ENCODE measurements at places on chromosomes 16 and 17. TPM values are rescaled to one million over a fixed set of nuclear protein-coding genes. Genes with fewer than 3 reads are reported as not detected.
A peak's percentile ranks its signal among the peaks of the same experiment; 100 is the strongest.

GRCh38 chr17:43578404-43578698 is 32.2 kb upstream of the ETV4 start:
- no peak for DNase-seq

GRCh38 chr17:64742326-64742725 is 80.2 kb upstream of the SMURF2 start:
- DNase-seq, result peak; percentile 29

DNA sequence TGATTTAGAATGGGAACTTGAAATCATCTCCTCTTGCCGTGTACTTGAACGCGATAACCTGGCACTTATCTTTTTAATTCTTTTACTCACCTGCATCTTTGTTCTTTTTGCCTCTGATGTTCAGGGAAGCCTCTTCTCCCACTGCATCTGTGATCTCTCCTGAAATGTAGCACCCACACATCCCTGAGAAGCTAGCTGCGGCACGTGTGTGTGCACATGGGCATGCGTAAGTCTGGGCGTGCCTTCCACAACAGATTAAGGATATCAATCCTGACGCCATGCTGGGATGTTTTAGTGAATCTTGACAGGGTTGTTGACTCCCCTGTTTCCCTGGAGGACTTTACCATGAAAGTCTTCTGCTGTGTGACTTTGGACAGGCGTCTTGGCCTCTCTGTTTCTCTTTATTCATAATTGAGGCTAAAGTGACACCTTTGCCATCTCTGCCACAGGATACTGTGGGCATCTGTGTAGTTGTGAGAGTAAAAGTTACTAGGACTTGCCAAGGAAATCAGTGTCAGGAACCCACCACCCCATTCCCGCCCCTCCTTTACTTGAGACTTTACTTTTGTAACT is 20.5 kb downstream of the IL4R start:
- DNase-seq, result no peak

GRCh38 chr17:75261336-75262111 is at the start of the genes GGA3 and MRPS7:
Gene GGA3 (minus strand): TSS chr17:75261606. CDS start chr17:75261587, 19 bp downstream.
Gene MRPS7 (plus strand): TSS chr17:75261879. CDS start chr17:75261901, 22 bp downstream.
- DNase-seq, result peak; percentile 95

DNA sequence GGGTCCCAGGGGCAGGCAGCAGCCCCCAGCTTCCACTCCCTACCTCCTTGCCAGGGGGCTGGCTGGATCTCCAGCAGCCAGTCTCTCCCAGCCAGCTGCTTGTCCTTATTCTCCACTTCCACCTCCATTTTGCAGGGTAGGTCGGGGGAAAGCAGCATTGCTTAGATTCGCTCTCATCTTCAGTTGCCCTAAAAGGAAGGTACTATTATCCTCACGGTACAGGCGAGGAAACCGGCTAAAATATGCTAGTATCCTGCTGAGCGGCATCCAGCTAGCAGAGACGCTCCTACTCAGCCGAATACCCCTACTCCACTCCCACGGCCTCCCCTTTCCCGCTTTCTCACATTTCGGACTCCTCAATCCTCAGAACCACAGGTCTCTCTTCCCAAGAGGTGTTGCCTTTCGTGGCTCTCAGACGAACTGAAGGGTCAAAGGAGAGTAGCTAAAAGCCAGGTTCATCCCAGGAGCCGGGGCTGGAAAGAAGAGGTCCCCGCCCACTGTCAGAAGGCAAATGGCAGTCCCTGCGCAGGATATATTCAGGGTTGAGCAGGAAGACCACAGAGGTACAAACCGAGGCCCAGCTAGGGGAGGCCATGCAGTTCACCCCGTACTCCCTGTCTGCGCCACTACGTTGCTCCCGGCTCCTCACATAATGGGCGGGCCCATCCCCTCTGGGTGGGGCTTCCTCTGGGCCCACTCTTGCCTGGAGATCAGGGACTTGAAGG is 1.7 kb upstream of the RAB11FIP4 start:
- no peak for DNase-seq

DNA sequence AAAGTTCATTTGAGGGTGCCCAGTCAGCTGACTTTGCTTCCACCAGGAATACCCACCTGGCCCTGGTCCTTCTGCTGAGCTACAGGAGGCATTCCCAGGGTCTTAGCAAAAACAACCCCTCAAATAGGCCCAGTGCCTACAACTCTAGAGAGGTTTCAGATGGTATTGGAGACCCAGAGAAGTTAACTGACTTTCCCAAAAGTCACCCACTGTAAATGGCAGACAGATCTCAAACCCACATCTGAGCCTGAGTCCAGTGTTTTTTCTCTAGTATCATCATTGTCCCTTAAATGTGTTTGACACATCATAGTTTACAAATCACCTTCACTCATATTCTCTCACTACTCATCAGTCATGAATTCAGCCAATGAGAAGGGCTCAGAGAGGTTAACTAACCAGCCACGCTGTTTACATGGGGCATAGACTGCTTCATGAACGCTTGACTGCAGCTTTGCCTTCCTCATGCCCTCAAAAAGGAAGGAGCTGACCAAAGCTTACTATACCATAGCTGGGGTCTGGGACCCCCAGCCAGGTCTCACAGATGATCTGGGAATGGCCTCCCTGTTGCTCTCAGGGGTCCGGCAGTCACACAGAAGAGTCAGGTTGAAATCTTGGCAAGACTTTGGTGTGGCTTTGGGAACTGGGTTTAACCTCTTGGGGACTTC is 3.7 kb downstream of the PHOSPHO1 start:
- DNase-seq, result no peak

The NPIPB2 gene
- polyA plus RNA-seq, result 3.2 TPM

The C16orf54 gene
- 0.10 TPM for polyA plus RNA-seq

The PPP1R27 gene
- 33.5 TPM for polyA plus RNA-seq

DNA sequence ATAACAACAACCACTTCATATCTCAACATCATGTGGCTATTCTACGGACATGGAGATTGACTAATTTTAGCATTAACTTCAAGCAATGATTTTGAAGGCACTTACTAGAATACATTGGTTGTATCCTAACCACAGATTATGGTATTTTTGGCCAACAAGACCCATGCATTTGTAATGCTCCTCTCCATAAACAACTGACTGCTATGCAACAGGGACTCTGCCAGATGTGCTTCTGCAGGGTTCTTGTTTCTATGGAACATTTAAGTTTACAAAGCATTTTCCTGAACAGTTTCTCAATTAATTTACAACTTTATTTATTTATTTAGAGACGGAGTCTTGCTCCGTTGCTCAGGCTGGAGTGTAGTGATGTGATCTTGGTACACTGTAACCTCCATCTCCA is 178.0 kb downstream of the PARN start:
- DNase-seq, result no peak

- no peak for DNase-seq
Measured at GRCh38 chr17:17911001-17911613, 61.1 kb downstream of the TOM1L2 start.

DNA sequence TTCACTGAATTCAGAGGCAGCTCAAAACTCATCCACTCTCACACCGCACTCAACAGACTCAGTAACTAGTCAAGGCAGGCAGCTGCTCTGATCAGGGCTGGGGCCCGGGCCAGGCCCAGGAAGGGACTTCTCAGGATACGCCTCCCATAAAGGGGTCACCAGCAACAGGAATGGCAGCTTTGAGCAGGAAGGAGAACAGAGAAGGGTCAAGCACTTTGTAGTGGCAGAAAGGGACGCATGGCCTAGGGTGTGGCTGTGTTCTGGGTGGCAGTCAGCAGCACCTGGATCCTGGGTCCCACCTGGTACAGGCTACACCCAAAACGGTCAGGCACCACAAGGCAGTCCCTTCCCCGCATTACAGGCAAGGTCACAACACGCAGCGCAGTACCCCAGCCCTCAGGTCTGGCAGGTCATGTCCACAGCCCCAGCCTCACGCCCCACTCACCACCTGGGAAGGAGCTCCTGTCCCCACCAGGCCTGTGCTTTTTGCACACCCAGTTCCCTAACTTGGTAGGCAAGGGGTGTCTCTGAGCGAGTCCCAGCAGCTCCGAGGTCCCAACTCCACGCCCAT is 99.7 kb downstream of the ZNF778 start:
- no peak for DNase-seq

GRCh38 chr16:15951852-15952251 is 2.4 kb downstream of the ABCC1 start:
- DNase-seq, result no peak

The GPR179 gene
- 1.5 TPM for polyA plus RNA-seq

DNA sequence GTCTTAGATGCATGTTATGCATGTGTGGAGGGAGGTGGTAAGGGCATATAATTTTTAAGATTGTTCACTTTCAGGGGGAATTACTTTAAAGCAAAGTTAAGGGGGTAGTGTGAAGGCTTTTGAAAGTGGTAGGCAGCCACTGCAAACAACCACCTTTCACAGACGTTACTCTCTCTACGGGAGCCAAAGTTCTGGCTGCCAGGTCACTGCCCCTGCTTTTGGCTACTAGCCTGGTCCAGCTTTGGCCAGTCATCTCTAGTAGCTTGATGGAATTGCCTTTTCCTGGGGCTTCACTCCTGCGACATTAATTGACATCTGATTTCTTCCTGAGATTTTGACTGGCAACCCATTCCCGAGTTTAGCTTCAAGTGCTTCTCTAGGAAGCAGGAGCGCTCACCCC is 397.5 kb downstream of the CDH11 start:
- no peak for DNase-seq

DNA sequence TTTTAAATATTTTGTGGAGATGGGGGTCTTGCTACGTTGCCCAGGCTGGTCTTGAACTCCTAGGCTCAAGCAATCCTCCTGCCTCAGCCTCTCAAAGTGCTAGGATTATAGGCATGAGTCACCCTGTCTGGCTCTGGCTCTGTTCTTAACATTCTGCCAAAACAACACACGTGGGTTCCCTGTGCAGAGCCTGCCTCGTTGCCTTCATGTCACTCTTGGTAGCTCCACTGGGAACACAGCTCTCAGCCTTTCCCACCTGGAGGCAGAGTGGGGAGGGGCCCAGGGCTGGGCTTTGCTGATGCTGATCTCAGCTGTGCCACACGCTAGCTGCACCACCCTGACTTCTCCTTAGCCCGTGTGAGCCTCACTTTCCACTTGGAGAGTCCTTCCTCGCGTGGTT is 19.3 kb downstream of the CRISPLD2 start:
- DNase-seq, result no peak

DNA sequence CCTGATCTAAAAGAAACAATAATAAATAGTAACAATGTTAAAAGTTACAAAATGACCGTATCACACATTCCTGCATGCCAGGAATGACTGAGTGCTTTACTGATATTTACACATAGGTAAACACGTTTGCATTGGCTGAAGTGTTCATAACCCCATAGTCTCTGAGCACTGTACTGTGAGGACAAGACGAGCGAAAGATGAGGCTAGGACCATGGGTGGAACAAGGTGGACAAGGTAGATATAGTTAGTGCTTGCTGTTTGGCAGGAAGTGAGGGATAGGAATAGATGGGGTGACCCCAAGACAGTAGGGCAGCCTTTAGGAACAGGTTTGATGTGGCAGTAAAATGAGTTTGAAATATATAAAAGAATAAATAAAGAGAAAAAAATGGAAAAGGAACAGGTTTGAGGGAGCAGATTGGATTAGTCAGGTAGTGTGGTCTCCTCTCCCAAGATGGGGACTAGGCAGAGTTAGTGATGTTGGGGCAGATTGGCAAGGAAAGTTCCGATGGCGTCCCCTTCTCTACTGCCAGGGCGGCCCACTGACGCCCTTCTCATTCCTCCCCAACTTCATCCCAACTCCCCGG is 452 bp upstream of the E2F4 start:
- DNase-seq, result no peak

The MMP28 gene
- polyA plus RNA-seq, result 5.0 TPM

- no peak for DNase-seq
Measured at GRCh38 chr17:70863436-70864248, 694.3 kb downstream of the KCNJ2 start.

DNA sequence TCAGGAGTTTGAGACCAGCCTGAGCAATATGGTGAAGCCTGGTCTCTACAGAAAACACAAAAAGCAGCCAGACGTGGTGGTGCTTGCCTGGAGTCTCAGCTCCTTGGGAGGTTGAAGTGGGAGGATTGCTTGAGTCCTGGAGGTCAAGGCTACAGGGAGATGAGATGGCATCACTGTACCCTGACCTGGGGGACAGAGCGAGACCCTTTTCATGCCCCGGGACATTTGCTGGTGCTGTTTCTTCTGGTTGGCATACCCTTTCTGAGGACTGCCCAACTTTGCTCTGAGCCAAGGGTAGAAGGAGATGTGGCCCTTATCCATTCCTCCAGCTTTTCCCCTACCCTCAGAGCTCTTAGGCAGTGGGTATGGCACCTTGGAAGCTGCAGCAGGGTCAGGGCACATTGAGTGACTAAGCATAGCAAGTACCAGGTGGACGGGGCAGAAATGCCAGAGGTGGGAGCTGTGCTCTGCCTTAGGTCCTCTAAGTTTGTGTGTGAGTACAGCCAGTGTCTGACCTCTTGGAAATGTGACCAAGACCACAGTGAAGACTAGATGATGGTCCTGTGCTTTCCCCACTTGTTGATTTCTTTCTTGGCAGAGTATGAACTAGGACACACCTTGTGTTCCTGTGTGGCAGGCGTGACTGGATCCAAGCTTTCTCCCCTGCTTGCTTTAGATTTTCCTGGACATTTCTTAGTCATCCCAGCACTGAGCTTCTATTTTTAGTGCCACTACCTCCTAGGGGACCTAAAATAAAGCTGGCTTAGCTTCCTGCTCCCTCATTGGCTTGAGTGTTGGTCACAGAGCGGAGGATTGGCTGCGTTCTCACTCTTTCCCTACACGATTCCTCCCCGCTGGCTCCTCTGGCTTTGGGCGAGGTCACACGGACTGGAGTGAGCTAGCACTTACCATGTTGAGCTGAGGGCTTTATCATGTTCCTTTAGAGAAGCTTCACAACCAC is 9.9 kb upstream of the EDC4 start:
- peak; percentile 81 for DNase-seq

DNA sequence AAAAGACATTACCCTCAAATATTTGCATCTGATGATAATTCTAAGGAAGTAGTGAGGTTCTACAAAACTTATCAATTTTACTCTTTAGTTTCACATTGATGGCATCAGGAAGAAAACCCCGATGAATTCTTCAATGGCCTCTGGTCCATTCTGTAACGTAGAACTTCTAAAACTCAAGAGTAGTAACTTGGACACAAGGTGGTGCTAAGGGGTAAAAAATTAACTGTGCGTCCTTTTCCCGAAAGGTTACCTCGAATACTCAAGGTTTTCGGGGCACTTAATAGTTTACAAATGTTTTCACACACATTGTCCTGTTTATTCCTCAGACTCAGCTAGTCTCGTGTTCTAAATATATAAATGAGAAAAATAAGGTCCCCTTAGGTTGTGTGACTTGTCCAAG is 517.3 kb upstream of the ZFHX3 start:
- DNase-seq, result peak; percentile 37

The KRTAP2-1 gene
- polyA plus RNA-seq, result not detected

DNA sequence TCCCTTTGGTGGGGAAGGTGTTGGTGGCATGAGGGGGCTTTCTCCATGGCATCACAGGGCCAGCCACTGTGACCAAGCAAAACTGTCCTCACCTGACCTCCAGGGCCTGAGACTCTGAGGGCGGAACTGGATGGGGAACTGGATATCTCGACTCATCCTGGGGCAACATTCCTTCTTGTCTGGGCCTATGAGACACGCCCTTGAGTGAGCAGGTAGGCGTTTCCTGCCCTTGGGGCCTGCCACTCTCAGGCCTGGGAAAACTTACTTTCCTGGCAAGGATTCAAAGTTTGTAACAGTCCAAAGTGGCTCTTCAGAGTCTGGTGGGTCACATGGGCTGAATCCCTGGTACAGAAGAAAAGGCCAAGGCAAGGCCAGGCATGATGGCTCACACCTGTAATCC is 9.6 kb downstream of the MT1X start:
- DNase-seq, result no peak

The CDRT15 gene
- polyA plus RNA-seq, result 0.64 TPM

The TBC1D26 gene
- polyA plus RNA-seq, result 0.63 TPM

All from muscle of back (tissue), 13 donors.